Activated naive CD8-positive, alpha-beta T cell treated with anti-CD3 and anti-CD28 coated beads for 36 hours (primary cell): ENCODE measurements at places on chromosomes 7 and 10. TPM values are rescaled to one million over a fixed set of nuclear protein-coding genes. Genes with fewer than 3 reads are reported as not detected.

- no peak for DNase-seq
These were observed 24.7 kb downstream of the VWC2 start for GRCh38 chr7:49797987-49798660.

- no peak for DNase-seq
These were observed 34.2 kb upstream of the ZNRF2 start for GRCh38 chr7:30249986-30250774.

TEX36 gene
- not detected for total RNA-seq

NACAD gene
- total RNA-seq: 0.35 TPM

GRCh38 chr10:119231654-119232053 is 24.3 kb downstream of the GRK5 start:
- DNase-seq: no peak

HGF gene
- total RNA-seq: not detected

ARHGEF35 gene
- total RNA-seq: 6.7 TPM

VPS37D gene
- total RNA-seq: 0.44 TPM

GDF2 gene
- total RNA-seq: not detected

- no peak for DNase-seq
These were observed 114.0 kb downstream of the BMPER start for GRCh38 chr7:34019301-34019790.

DNA sequence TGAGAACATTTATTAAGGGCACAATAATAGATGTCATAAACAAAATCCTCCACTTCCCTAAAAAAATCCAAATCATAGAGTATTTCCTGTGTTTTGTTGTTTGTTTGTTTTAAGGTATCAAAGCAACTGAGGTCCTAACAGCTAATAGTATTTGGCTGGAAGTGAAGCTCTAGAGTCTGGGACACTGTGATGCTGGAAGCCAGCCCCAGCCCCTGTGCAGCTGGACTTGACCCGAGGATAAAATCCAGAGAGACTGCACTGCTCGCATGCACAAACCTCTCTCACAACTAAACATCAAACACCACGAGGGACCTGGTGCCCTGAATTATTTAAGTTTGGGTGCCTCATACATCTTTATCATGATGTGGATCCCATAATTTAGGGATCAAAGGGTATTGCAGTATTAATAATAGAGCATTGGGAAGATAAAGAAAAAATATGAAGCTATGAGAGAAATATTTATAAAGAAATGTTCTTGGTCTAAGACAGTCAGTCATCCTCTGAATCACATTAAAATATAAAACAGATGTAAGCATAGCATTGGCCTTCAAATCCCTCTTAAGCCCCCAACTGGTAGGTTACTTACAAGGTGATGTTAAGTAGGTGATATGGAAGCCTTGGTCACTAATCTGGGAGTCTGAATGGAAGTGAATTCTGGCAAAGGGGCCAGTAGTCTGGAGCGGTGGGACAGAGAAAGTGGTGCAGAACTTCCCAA is 44.4 kb downstream of the CUBN start:
- no peak for DNase-seq

GRCh38 chr10:70504521-70505358 is 26.2 kb downstream of the PALD1 start:
- DNase-seq: no peak

DNA sequence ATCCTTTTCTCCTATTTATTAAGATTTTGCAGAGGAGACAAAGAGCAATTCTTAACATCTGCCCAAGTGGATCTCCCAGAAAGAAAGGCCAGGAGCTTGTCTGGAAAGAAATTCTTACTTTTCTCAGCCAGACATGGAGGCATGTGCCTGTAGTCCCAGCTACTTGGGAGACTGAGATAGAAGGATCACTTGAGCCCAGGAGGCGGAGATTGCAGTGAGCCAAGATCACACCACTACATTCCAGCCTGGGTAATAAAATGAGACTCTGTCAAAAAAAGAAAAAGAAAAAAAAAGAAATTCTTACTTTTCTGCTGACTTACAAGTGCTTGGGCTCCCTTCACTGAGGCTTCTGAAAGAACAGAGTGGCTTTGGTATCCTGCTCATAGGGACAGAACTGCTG is 2.4 kb upstream of the CYP3A43 start:
- DNase-seq: no peak

GRCh38 chr7:108045669-108046068 is 42.7 kb upstream of the LAMB1 start:
- DNase-seq: no peak

GRCh38 chr7:154864523-154864891 is 138.4 kb downstream of the PAXIP1 start:
- no peak for DNase-seq

MEIG1 gene
- 1.1 TPM for total RNA-seq

ZNF789 gene
- 14.8 TPM for total RNA-seq

STARD3NL gene
- total RNA-seq: 30.3 TPM

PHKG1 gene
- total RNA-seq: 1.1 TPM

- no peak for DNase-seq
These were observed 6.9 kb upstream of the UBE2H start for GRCh38 chr7:129959471-129960203.

GPR26 gene
- not detected for total RNA-seq

- no peak for DNase-seq
These were observed 134.0 kb downstream of the PTPRN2 start for GRCh38 chr7:158453663-158454062.

PPP1R3C gene
- 0.36 TPM for total RNA-seq

ZNF425 gene
- total RNA-seq: 0.98 TPM

DNA sequence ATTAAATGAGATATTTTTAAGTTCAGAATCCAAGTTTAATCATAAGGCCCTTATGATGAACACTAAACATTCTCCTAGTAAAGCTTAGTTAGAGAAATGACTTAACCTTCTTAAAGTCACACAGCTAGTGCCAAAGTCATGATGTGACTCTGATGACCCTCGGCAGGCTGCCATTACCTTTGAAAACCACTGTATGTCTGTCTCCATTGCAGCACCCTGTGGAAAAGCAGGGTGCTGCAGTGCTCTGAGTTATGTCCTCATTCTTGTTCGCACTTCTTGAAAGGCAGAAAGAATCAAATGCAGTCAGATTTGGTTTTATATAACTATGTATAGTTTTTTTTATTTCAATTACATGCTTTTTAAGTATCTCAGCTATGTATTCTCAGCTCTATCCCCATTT is 105.0 kb downstream of the PHTF2 start:
- DNase-seq: no peak

DRGX gene
- not detected for total RNA-seq

SOSTDC1 gene
- not detected for total RNA-seq

- DNase-seq: no peak
These were observed 11.7 kb downstream of the TLL2 start for GRCh38 chr10:96501985-96502384.
